ENCODE measurements at places on chromosomes 5 and 9. TPM values are rescaled to one million over a fixed set of nuclear protein-coding genes. Genes with fewer than 3 reads are reported as not detected.

- H3K27me3 ChIP-seq = no peaks in the 10 kb centered on the region
- DNase-seq = no peak
- H3K4me1 ChIP-seq = peaks cover 6% of the 10 kb centered on the region
- H3K36me3 ChIP-seq = no peaks in the 10 kb centered on the region
- H3K27ac ChIP-seq = no peak overlapping the region
These were observed 171.0 kb downstream of the MSX2 start for GRCh38 chr5:174895360-174895759.

GRCh38 chr5:98004463-98004862, 769.0 kb upstream of the RGMB start:
- no peaks in the 10 kb centered on the region for H3K36me3 ChIP-seq
- H3K4me3 ChIP-seq = no peak overlapping the region
- no peaks in the 10 kb centered on the region for H3K27me3 ChIP-seq
- no peak for DNase-seq
- H3K4me1 ChIP-seq = no peaks in the 10 kb centered on the region
- H3K27ac ChIP-seq = no peak overlapping the region

DNA sequence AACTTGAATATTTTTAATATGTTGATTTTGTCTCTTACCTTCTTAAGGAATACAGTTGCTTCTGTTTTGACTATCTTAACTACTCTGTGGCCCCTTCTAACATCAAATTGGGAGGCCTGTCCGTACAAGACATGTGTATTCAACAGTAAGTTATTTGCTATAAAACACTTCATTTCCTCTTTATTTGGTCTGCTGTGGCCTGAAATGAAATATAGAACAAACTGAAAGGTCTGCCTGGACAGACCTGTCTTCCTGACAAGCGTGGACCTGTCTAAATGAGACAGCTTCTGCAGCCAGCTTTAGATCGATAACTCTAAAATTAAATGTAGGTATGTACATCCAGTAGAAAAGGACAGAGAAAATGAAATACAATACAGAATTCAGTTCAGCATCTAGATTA, 2.2 kb upstream of the LPAR1 start:
- H3K27ac ChIP-seq = no peak overlapping the region
- no peaks in the 10 kb centered on the region for H3K36me3 ChIP-seq
- no peak for DNase-seq
- H3K27me3 ChIP-seq = peaks cover 65% of the 10 kb centered on the region
- H3K4me1 ChIP-seq = no peaks in the 10 kb centered on the region

DNA sequence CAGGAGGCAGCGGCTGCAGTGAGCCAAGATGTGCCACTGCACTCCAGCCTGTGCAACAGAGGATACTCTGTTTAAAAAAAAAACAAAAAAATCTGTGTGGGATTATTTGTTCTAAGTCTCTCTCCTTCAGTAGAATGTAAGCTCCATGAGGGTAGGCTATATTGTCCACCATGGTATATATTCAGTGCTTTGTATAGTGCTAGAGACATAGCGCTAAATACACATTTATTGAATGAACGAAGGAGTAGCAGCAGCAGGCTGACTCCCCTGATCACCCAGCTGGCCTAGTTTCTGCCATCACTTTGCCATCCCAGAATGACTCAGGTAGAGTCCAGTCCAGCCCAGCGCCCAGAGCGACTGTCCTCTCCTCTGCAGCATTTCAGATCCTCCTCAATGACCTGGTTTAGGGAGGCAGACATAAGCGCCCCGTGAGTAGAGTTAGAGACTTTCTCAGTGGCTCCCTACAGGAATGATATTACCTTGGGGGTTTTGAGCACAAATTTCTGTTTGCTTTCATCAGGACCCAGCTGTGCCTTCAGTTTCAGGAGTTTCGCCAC, 716 bp downstream of the HARS1 start:
- H3K27me3 ChIP-seq = no peaks in the 10 kb centered on the region
- H3K4me3 ChIP-seq = peak overlapping the region; percentile 63
- peaks cover 17% of the 10 kb centered on the region for H3K36me3 ChIP-seq
- H3K4me1 ChIP-seq = peaks cover 9% of the 10 kb centered on the region
- peak overlapping the region; percentile 75 for H3K27ac ChIP-seq

- H3K4me1 ChIP-seq = no peaks in the 10 kb centered on the region
- H3K4me3 ChIP-seq = no peak overlapping the region
- no peak for DNase-seq
- H3K36me3 ChIP-seq = no peaks in the 10 kb centered on the region
These were observed 6.4 kb upstream of the ANKRD31 start for GRCh38 chr5:75243100-75243499.

DNA sequence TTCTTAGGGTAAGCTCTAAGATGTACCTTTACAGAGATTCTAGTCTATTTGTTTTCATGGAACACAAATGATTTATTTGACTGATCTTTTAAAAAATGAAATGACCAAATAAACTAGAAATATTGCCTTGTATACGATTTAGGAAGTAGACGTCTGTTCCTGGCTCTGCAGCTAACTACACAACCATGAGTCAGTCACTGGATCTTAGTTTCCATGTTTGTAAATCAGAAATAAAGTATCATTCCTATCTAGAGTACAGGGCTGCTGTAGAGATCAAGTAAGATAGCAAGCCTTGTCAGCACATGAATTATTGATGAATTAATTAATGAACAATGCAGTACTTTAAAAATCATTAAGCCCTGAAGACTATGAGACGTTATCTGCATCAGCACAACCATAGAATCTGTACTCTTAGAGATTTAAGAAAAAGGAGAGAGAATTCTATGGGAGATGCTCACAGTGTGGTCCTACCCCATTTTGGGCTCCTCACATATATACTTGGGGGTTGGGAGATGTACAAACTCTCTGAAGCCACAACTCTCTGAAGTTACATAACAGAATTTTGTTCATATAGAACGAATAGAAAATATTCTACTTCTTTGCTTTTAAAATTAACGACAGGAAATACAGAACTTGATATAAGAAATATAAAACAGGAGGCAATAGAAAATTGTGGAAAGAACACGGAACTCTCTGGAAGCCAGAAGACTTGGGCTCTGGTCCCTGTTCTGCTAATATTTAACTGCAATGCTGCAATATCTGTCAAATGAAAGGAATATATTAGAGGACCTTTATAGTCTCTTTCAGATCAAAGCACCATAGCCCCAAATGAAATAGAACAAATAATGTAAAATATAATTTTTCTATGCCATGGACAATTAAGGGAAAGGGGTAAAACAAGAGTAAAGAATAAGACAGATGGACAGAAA, 48.4 kb upstream of the HNRNPA0 start:
- DNase-seq = no peak
- peaks cover 5% of the 10 kb centered on the region for H3K4me1 ChIP-seq
- H3K4me3 ChIP-seq = no peak overlapping the region

GRCh38 chr5:16519435-16519834, 53.8 kb upstream of the ZNF622 start:
- no peak for DNase-seq
- no peaks in the 10 kb centered on the region for H3K27me3 ChIP-seq
- no peaks in the 10 kb centered on the region for H3K36me3 ChIP-seq
- H3K4me3 ChIP-seq = no peak overlapping the region

DNA sequence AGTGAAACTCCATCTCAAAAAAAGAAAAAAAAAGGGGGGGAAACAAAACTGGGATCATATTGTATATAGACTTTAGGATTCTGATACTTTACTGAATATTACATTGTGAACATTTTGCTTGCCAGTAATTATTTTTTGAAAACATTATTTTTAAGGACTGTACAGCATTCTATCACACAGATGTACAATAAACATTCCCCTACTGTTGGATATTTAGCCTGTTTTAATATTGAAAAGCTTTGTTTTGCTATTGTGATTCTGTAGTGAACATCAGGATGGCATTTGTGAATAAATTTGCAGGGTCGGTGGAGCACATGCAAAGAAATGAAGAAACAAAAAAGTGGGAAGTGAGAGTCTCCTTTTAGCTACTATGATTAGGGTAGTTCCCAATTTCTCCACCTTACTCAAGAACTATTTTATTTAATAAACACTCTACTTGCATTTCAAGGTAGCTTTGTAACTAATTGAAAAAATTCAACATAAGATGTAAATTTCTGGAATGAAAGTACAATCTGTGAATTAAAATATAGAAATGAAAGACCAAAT, 18.7 kb downstream of the RASGRF2 start:
- no peaks in the 10 kb centered on the region for H3K36me3 ChIP-seq
- H3K4me3 ChIP-seq = no peak overlapping the region
- no peak for DNase-seq
- no peaks in the 10 kb centered on the region for H3K27me3 ChIP-seq

- H3K27me3 ChIP-seq = no peaks in the 10 kb centered on the region
- peaks cover 27% of the 10 kb centered on the region for H3K4me1 ChIP-seq
- H3K4me3 ChIP-seq = no peak overlapping the region
- no peak overlapping the region for H3K27ac ChIP-seq
- H3K36me3 ChIP-seq = no peaks in the 10 kb centered on the region
These were observed 33.2 kb downstream of the NEK6 start for GRCh38 chr9:124290743-124291554.

DNA sequence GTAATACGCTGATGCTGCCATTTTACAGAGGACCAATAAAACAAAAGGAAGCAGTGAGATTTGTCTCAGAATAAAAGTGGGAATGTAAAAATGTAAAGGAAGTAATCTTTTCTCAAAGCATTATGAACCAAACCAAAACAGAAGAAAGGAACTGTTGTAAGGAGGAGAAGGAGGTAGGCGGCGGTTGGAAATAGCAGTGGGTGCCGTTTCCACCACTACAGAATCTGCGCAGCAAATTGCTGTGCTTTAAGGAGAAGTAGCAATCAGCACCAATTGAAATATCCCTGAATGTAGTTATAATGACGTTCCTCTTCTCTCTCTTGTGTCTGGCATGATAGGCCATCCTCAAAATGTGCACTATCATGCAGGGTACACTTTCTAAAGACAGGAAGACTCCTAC, 455.1 kb upstream of the TLE4 start:
- no peak for DNase-seq
- H3K4me1 ChIP-seq = no peaks in the 10 kb centered on the region
- H3K27ac ChIP-seq = no peak overlapping the region
- no peaks in the 10 kb centered on the region for H3K36me3 ChIP-seq

GRCh38 chr5:153543288-153543687, 52.8 kb downstream of the GRIA1 start:
- no peaks in the 10 kb centered on the region for H3K4me1 ChIP-seq
- no peak for DNase-seq
- H3K27me3 ChIP-seq = no peaks in the 10 kb centered on the region
- no peaks in the 10 kb centered on the region for H3K36me3 ChIP-seq
- no peak overlapping the region for H3K27ac ChIP-seq

DNA sequence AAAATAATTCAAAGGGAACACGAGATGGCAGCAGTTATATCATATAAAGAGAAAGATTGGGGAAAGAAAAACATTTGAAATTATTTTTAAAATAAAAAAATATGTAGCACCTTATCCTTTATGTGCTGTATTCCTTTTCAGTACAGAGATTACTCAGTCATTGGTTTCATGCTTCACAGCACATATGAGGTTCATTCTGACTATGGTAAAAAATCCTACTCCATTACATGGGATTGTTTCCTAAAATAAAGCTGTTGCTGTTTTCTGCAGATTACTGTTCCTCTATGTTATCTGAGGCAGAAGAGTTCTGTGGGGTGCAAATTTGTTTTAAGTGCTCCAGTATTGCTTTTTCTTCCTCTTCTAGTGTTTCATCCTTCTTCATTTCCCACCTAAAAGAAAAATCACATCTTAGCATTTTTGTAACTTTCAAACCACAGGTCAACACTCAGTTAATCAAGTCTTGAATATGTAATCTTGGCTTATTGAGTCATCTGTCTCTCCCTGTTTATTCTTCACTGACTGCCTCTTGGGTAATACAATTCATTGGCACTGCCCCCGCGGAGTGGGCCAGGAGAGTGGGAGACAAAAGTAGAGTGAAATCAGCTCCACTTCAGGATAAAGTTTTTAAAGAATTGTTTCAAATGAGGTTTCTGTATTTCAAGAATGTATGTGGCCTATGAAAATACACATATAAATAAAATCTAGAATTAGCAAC, 412.5 kb upstream of the POU5F2 start:
- no peaks in the 10 kb centered on the region for H3K27me3 ChIP-seq
- H3K27ac ChIP-seq = no peak overlapping the region
- H3K4me1 ChIP-seq = no peaks in the 10 kb centered on the region
- DNase-seq = no peak

DNA sequence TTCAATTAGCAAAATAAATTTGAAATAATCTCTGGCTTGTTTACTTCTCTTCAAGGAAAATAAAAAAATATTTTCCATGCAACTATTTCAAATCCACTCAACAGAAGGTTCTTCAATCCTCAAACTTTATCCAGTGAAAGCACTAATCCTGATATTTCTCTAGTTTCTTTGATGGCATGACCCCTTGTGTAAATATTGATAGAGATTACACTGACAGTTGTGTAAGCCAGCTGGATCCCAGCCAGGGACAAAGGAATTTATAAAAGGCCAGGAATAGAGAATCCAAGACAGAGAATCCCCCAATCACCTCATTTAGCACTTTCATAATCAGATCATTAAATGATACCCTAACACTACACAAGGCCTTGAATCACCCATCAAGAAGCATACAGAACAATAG, 135.2 kb downstream of the GNA14 start:
- H3K36me3 ChIP-seq = no peaks in the 10 kb centered on the region
- H3K4me3 ChIP-seq = no peak overlapping the region
- DNase-seq = no peak

- H3K4me3 ChIP-seq = peak overlapping the region; percentile 19
- no peaks in the 10 kb centered on the region for H3K4me1 ChIP-seq
- no peak for DNase-seq
- no peak overlapping the region for H3K27ac ChIP-seq
These were observed 602 bp upstream of the CD274 start for GRCh38 chr9:5449521-5450358.

DNA sequence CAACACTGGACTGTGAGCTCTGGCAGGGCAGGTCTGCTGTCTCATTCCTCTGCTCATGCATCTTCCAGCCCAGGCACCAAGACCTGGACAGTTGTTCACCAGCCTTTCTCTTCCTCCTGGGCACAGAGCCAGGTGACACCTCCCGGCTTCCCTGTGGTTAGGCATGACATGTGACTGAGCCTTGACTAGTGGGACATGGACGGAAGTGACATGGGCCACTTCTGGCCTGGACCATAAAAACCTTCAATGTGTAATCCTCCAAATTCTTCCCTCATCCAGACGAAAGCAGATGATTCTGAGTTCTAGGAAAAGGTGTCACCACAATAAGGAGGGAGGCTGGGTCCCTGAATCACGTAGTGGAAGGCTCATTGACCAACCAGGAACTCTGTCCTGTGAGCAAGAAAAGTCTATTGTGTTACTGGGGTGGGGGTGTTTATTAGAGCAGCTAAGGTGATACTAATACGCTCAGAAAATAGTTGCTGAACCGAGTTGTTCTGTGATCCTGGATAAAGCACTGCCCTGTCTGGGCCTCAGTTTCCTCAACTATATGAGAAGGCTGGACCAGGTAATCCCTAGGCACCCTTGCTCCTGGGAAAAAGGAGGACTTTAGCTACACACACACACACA, 26.6 kb upstream of the CRB2 start:
- no peaks in the 10 kb centered on the region for H3K27me3 ChIP-seq
- H3K4me3 ChIP-seq = no peak overlapping the region
- no peak for DNase-seq

- H3K27me3 ChIP-seq = no peaks in the 10 kb centered on the region
- H3K36me3 ChIP-seq = peaks cover 6% of the 10 kb centered on the region
- peaks cover 26% of the 10 kb centered on the region for H3K4me1 ChIP-seq
- peak; percentile 15 for DNase-seq
These were observed 63.9 kb downstream of the CDC14B start for GRCh38 chr9:96555567-96556386.

The ENG gene
- total RNA-seq = 15.8 TPM

The PCDHGB1 gene
- total RNA-seq = 1.8 TPM

The FABP6 gene
- total RNA-seq = not detected

The PCA3 gene
- not detected for total RNA-seq

The SLC4A9 gene
- total RNA-seq = not detected

The PLGRKT gene
- total RNA-seq = 15.4 TPM

The ROPN1L gene
- total RNA-seq = 1.3 TPM

The TMEM215 gene
- total RNA-seq = not detected

Measured in cardiac muscle cell (in vitro differentiated cells and primary cell).